ENCODE measurements at places on chromosomes 2 and 18. TPM values are rescaled to one million over a fixed set of nuclear protein-coding genes. Genes with fewer than 3 reads are reported as not detected.
A peak's percentile ranks its signal among the peaks of the same experiment; 100 is the strongest.

Gene SCYGR4
- total RNA-seq, result not detected

Gene AQP12A
- total RNA-seq, result not detected

GRCh38 chr2:20612925-20613916 is 37.7 kb downstream of the HS1BP3 start:
- peak; percentile 12 for DNase-seq

Gene UGT1A3
- not detected for total RNA-seq

DNA sequence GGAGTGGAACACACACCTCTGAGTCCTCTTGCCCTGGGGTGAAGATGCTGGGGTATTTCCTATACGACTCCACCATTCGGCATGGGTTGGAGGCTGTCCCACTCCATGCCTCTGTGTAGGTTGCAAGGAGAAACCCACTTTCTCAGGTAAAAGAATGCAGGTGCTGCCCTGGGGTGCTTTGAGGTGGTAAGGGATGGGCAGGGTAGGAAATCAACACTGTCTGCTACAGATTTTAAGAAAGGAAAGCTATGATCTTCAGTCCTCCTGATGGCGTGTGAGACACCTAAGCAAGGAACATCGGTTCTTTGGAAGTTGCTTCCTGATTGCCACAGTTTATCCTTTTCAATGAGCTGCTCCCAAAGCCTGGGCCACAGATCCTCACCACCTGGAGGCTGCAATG is 209.2 kb downstream of the NCK2 start:
- no peak for DNase-seq

Gene EPB41L5
- 9.1 TPM for total RNA-seq

DNA sequence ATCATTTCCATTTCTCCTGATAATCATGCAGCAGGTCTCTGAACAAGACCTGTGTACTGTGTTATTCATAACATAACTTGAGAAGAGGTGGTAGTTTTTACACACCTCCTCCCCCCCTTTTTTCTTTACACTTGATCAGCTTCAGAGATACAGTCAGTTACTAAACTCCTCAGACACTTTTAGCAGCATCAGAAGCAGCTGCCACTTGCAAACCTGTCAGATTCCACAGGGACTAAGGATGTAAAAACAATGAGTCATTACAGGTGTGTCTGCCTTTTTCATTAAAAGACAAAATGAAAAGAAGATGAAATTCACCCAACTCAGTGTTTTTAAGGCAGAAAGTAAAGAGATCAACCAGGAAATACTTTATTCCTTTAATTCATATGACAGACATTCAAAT is 254.0 kb downstream of the NRXN1 start:
- no peak for DNase-seq

DNA sequence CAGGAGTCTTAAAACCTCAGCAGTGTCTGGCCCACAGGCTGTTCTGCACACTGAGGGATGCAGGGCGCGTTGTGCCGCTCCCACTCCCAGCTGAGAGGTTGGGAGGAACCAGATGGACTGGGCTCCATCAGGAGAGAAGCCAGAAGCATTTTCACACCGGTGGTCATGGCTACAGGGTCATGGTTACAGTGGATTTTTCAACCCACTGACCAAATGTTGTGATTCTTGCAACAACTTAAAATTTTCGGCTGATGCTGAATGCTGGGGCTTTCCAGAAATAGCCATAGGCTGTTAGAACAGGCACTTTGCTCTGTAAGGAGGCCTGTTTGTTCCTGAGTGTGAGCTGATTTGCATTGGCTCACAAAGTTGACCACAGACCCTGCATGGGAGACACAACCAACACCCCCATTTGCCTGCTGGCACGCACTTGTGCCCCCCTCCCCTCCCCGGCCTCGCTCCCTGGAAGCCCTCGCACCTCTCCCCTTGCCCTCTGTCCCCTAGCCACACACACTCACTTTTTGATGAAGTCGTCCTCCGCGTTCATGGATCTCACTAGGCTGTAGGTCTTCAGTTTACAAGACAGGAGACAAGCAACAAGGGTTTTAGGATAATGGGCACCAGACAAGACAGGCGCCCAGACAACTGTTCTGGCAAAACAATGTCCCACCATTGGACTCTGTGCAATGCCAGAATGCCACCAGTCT is 3.4 kb downstream of the LPIN1 start:
- DNase-seq, result no peak

- no peak for DNase-seq
These were observed 68.9 kb downstream of the EPAS1 start for GRCh38 chr2:46365913-46366667.
